ENCODE measurements at places on chromosomes 13 and 19.

DNA sequence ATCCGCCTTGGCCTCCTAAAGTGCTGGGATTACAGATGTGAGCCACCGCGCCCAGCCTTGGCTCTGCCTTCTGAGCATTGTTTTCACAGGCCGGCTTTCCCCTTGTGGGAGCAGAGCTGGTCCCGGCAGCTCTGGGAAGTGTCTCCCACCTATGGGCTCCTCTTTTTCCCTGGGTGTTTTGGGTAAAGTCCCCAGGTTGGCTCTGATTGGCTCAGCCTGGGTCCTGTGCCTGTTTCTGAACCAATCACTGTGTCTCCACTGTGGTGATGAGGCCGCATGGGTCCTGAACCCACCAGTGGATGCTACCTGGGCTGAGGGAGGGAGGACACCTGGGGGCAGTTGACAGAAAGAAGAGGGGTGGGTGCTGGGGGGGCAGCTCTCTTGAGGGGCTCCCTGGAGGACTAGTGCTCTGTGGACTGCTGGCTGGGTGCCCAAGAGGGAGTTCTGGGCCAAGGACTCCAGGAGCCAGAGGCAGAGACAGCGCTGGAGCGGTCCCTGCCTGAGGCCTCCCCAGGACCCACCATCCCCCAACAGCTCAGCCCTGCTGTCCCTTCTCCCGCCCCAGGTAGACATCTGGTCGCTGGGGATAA lies 19.6 kb upstream of the NCCRP1 start:
- DNase-seq = no peak

DNA sequence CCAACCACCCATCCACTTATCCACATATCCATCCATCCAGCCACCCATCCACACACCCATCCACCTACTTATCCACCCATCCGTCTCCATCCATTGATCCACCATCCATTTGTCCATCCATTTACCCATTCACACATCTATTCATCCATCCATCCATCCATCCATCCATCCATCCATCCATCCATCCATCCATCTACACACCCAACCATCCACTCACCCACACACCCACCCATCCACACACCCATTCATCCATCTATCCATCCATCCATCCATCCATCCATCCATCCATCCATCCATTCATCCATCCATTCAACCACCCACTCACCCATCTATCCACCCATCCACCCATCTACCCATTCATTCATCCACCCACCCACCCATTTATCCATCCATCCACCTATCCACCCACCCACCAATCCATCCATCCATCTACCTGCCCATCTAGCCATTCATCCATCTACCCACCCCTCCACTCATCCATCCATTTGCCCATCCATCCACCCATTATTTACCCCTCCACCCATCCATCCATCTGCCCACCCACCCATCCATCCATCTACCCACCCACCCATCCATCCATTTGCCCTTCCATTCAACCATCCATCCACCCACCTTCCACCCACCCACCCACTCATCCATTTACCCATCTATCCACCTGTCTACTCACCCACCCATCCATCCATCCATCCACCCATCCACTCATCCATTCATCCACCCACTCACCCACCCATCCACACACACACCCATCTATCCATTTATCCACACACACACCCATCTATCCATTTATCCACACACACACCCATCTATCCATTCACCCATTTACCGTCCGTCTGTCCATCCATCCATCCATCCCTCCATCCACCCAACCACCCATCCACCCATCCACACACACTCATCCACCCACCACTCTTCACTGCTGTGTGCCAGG lies 2.5 kb upstream of the TMPRSS9 start:
- DNase-seq = no peak

- peak; percentile 40 for DNase-seq
Observed at GRCh38 chr13:49443357-49443703, 534 bp downstream of the CAB39L start.

DNA sequence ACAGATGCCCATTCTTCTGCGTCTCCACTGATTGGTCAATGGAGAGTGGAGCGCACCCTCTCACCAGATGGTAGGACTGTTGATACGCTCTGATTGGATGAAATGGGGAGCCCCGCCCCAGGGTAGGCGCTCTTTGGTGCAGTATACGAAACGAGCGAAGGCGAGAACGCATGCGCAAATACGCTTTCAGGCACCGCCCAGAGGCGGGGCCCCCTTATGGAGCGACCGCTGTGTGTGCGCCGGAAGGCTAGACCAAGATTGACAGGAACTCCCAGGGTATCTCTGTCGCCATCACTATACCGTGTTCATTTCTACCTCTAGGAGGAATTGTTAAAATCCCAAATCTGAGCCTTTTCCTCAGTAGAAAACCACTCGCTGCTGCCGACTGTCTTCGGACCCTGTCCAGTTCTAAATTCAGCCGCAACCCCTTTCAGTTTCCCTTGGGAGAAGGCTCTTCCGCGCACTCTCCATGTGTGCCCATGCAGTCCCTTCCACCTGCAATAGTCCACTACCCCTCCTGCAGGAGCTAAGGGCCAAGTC lies 720 bp upstream of the HNRNPL start:
- DNase-seq = peak; percentile 100

- no peak for DNase-seq
Observed at GRCh38 chr19:38773469-38774177, at the start of gene LGALS7. Gene LGALS7, minus strand, starts transcription at chr19:38773517. Its CDS starts 25 bp downstream, at chr19:38773492.

DNA sequence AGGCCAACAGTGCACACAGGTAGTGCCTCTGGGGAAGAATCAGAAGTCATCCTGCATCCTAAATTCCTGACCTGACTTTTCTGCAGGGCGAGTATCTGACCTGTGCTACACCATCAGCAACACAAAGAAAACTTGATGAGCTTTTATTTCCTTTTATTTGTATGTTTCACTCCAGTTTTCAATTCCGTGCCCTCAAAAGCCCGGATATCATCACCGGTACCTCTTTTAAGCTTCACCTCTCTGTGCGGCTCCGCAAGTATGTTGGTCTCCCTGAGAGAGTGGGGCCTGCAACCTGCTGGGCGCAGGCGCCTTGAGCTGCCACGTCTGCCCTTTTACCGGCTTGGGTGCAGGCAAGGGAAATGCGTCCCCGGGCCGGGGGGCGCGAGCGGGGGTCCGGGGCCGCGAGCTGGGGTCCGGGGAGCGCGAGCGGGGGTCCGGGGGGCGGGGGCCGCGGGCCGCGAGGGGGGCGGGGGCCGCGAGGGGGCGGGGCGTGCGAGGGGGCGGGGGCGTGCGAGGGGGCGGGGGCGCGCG lies 4.3 kb upstream of the DUXA start:
- DNase-seq = peak; percentile 43

- DNase-seq = no peak
Observed at GRCh38 chr13:45141369-45141768, 21.1 kb downstream of the GTF2F2 start.

GRCh38 chr13:89113744-89114143 lies 1442.6 kb downstream of the SLITRK5 start:
- no peak for DNase-seq

DNA sequence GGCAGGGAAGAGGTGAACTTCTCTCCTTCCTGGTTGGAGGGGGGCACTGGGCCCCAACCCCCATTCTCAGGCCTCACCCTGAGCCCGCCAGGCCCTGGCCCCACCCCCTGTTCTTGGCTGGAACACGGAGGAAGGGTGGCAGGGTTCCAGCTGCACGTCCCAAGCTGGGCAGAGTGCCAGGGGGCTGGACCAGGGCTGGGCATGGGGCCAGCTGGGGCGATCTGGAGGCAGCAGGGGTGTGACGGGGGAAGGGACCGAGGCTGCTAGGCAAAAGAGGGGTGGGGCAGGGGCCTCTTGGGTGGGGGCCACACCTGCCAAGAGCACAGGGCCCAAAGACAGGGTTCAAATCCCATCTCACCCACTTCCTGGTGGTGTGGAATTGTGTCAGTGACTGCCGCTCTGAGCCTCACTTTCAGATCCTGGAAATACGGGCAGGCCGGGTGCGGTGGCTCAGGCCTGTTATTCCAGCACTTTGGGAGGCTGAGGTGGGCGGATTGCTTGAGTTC lies 2.2 kb downstream of the HIF3A start:
- DNase-seq = peak; percentile 93

GRCh38 chr13:42107421-42107820 lies 59.0 kb downstream of the DGKH start:
- DNase-seq = no peak

- no peak for DNase-seq
Observed at GRCh38 chr13:50025436-50025835, 10.2 kb downstream of the KCNRG start.

DNA sequence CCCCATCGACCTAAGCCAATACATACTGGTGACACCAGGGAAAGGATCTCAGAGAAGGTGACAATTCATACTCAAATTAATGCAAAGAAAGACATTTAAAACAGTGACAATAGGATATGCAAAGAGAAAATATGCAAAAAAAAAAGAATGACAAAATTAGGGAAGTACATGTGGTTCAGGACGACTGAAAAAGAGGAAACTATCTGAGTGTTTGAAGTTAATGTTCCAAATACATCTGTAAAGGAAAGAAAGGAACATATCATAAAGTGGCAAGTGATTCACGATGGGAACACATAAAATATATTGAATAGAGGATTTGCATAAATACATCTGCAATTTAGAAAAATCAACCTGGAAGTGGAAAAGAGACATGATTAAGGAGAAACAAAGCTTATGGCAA lies 441.4 kb downstream of the SLITRK5 start:
- no peak for DNase-seq

DNA sequence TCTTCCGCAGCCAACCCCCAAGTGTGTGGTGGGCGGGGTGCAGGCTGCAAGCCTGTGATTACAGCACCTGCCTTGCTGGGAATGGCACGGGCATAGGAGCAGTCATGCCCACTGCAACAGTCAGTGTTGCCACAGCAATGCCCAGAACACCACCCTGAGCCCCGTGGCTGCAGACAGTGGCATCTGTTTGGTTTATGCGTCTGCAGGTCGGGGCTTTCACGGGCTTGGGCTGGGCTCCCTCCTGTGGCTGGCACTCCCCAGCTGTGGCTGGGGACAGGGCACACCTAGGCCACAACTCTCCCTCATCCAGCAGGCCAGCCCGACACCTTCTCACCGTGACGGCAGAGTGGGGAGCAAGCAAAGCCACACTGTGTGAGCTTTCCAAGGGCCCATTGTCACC lies 115.3 kb upstream of the C1QTNF9B start:
- no peak for DNase-seq

DNA sequence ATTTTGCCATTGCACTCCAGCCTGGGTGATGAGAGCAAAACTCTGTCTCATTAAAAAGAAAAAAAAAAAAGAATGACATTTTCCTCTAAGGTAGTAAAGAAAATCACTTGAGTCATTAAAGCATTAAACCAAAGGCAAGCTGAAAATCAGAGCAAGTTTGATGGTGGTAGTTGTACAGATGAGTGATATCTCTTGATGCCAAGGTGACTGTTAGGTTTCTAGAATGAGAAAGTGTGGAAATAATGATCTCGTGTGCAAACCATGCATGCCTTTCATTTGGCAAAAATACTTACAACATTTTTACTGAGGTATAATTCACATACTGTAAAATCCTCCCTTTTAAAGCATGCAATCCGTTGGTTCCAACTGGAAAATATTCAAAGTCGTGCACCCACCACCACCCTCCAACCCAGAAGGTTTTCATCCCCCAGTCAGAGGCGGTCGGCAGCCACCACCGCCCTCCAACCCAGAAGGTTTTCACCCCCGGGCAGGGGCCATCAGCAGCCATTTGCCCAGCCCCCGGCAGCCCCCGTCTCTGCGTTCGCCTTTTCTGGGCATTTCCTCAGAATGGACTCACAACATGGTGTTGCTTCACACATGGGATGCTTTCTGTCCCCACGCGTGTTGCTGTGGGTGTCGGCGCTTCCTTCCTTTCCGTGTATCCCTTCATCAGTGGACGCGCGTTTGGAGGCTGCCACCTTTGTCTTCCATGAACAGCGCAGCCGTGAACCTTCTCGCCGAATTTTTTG lies 90.2 kb downstream of the ATP11A start:
- no peak for DNase-seq

- DNase-seq = peak; percentile 93
Observed at GRCh38 chr13:28355822-28356371, 139.0 kb downstream of the FLT1 start.

- peak; percentile 75 for DNase-seq
Observed at GRCh38 chr19:15466851-15467733, 2.7 kb upstream of the RASAL3 start.

All from cardiac fibroblast (primary cell).